ENCODE measurements at places on chromosomes 3 and 15.

DNA sequence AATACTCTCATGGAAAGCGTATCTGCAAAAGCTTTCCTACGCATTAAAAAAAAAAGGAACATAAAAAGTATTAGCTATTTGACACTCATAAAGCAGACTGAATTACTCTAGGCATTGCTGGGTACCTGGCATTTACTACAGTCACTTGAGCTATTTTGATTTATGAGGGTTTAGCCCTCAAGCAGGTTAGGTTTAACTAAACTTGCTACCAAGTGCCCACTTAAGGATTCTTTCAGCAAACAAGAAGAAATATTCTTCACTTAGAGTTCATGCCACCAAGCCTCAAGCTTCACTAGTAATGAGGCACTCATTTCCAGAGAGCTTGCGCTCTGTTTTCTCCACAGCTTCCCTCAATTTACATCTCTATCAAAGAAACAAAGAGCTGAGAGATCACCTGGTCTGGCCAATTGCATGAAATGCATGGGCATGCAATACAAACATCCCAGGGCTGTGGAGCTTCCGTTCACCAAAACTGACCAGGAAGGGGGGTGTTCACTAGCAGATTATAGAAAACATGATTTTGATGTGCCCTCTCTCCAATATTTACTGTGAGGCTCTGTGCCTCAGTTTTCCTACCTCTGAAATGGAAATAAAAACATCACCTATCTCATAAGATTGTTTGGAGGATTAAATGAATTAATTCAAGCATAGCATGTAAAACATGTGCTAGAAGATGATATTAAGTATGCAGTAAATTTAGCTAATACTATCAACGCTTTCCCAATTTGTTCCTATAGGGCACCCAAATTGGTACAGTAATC lies 217.3 kb downstream of the RORA start:
- DNase-seq: no peak

DNA sequence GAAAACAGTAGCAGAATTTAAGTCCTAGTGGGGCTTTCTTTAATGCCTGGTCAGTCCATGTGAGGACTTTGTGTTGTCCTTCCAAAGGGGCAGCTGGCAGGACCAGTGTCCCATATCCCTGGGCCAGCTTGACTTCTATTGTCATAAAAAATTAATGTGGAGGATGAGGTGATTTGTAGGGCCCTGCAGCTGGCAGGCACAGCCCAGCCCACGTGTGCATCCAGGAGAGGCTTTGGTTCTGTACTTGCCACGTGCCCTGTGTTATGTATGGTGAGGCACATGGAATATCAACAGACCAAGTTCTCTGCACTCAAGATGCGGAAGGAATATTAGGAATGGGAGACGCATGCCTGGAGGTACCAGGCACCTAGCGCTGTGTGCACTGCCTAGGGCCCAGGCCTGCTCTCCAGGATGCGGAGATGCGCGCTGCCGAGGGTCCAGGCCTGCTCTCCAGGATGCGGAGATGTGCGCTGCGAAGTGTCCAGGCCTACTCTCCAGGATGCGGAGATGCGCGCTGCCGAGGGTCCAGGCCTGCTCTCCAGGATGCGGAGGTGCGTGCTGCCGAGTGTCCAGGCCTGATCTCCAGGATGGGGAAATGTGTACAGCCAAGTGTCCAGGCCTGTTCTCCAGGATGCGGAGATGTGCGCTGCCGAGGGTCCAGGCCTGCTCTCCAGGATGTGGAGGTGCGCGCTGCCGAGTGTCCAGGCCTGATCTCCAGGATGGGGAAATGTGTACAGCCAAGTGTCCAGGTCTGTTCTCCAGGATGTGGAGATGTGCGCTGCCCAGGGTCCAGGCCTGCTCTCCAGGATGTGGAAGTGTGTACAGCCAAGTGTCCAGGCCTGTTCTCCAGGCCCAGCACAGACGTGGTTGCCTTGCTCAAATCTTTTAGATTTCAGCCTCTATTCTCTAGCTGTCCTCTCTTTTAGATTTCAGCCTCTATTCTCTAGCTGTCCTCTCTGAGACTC lies 183.3 kb upstream of the ROPN1 start:
- no peak for DNase-seq

DNA sequence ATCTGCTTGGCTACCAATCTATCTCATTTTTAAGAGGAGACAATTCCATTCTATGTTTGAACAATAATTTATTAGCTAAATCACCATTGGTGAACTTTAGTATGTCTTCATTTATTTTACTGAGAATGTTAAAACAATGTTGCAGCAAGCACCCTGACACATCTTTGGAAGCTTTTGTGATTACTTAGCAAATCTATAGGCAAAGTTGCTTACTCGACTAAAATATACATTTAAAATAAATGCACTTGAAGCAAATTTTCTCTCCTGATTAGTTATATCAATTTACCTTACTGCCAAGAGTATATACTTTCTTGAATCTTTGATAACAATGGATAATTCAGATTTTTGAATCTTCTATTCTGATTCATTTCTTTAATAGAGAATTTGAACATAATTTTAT lies 29.8 kb upstream of the PLSCR1 start:
- DNase-seq: no peak

DNA sequence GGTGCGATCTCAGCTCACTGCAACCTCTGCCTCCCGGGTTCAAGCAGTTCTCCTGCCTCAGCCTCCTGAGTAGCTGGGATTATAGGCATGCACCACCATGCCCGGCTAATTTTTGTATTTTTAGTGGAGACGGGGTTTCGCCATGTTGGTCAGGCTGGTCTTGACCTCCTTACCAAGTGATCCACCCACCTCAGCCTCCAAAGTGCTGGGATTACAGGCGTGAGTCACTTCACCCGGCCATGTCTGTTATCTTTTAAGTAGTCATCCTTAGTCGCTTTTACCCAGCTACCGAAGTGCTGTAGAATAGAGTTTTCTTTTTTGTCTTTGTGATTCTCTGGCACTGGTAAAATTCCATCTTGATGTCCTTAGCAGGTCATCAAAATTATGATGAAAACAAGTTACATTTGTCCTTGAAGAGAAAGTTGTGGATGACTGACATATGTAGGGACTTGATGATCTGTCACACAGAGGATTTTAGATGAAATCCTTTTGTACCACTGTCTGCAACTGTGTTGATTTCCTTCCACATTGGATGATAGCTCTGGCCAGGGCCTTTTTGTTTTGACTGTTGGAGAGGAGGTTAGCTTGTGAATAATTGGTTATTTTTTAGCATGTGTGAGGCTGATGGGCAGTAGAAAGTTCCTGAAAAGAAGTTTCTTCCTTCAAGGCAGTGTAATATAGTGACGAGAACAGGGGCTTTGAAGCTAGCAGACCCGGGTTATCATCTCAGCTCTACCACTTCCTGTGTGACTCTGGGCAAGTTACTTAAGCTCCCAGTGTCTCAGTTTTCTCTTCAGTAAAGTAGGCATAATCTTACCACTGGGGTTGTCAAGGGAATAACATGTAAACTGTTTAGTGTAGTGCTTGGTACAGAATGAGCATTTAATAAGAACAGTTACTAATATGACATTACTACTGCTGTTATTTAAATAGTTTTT lies 18.8 kb downstream of the ATG7 start:
- DNase-seq: no peak

- no peak for DNase-seq
Measured at GRCh38 chr3:119219069-119219468, 21.6 kb downstream of the B4GALT4 start.

- no peak for DNase-seq
Measured at GRCh38 chr3:30440147-30440604, 166.2 kb upstream of the TGFBR2 start.

Measured in SJCRH30 (cell line).